Fibroblast of the aortic adventitia (primary cell): ENCODE measurements at places on chromosomes 12 and 14.

- DNase-seq, result peak; percentile 40
These were observed 302.0 kb upstream of the SYT1 start for GRCh38 chr12:78562368-78563205.

GRCh38 chr12:89194683-89195082, 157.6 kb downstream of the DUSP6 start:
- DNase-seq, result no peak

DNA sequence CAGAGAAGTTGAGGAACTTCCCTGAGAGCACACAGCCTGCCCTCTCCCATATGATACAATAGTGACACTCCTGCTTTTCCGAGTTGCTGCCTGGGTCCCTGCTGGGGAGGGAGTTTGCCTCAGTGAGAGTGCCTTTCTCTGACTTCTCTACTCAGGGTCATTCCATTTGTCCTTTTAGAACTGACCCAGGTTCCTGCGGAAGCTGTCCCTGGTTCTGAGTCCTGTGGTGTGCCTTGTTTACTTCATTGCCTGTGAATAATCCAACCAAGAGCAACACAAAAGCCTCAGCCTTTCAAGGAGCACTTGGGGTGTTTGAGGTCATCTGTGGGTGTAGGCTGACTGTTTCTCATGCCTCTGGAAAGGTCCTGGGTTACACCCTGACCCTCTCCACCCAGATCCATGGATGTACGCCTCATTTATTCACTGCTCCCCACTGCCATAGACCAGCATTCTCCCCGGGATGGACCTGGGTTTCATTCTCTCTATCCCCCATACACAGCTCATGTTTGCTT, 13.6 kb downstream of the SERPINA1 start:
- no peak for DNase-seq

DNA sequence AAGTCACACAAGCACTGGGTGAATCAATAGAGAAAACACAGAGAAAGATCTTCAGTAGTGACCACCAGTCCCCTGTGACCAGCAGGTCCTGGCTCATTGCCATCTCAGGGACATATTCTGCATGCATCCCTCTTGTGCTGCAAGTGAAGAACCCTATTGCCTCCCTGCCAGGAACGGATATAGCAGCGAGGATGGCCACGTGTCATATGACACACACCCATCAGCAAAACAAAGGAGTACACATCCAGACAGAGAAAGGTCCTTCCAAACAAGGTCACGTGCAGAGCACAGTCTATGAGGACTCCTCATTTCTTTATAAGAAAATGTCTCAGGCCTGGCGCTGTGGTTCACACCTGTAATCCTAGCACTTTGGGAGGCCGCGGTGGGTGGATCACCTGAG, 638.4 kb downstream of the FLRT2 start:
- DNase-seq, result no peak

- DNase-seq, result no peak
These were observed 141.9 kb downstream of the KIF26A start for GRCh38 chr14:104280085-104280901.

- peak; percentile 64 for DNase-seq
These were observed 118.4 kb upstream of the NCOR2 start for GRCh38 chr12:124685689-124686369.

DNA sequence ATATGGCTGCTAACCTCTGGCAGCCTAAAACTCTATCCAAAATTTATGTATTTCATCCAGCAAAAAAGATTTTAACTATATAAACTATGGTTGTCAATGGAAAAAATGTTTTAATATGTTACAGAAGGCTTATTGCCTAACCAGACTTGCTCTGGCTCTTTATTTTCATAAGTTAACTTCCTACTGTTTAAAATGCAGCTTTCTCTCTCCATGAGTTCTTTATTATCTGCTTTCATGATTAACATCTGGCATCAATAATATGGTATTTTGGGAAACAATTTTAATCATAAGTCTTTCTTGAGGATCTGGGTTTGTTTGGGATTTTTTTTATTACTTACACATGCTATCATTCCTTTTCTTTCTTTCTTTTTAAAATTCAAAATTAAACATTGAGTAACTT, 20.5 kb downstream of the KERA start:
- DNase-seq, result peak; percentile 57

DNA sequence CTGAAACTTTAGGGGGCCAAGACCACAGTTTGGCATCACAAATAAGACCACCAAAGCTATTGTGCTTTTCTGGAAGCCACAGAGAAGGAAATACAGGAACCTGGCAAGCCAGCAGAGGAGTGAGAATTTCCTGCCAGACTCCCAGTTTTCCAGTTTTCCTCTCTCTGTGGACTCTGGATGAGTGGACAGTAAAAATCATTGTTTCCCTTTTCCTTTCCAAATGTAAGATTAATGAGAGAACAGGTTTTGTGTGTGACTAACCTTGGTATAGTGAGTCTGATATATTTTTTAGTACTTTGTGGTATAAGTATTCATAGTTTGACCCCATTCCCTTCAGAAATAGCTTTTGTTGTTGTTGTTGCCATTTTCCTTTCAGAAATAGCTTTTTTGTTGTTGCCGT, 2.6 kb upstream of the TAC3 start:
- no peak for DNase-seq

- no peak for DNase-seq
These were observed 15.3 kb downstream of the P2RX2 start for GRCh38 chr12:132633901-132634300.

GRCh38 chr12:113263431-113263963, 42.2 kb downstream of the TPCN1 start:
- no peak for DNase-seq

DNA sequence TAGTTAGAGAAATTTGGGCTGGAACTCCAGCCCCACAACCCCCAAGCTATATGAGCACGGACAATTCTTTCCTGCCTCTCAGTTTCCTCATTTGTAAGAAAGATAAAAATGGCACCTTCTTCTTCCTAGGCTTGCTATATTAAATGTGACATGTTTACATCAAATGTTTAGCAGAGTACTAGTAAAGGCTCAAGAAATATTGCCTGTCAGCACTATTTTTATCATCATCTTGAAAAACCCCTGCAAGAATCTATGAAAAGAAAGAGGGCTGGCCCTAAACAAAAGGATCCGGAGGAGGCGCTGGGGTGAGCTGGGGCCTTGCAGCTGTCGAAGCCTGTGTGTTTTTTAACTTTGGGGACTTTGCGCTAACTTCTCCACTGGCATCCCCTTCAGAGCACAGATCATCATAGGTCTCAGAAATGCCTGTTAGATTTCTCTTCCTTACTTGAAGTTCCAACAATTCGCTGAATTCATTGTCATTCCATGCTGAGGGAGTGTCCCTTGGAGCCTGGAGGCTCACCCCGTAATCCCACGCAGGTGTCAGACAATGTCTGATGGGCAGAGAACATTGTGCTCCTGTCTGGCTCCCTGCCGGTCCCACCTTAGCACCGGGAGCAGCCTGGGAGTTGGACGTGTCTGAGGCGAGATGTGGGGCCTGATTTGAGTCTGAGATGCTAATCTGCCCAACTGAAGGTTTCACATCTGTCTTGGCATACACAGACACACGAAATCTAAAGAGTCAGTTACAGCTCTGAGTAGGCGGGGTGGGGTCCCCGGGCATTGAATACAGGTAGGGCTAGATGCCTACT, 206.8 kb downstream of the NUAK1 start:
- no peak for DNase-seq

DNA sequence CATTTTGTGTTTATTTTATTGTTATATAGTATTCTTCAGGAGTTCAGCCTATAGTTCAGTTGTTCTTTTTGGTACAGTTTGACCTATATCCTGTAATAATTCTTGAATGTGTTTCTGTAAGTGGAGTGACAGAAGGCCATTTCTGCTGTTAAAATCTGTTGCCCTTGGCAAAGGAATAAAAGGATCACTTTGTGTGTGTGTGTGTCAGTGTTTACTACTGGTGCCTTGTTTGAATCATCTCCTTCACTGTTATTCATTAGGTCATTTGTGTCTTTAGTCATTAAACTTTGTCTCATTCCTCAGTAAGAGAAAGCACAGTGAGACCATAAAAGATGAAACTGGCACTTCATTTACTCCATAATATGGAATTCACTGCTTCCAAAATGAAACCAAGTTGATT, 130.7 kb downstream of the TMTC2 start:
- DNase-seq, result no peak

DNA sequence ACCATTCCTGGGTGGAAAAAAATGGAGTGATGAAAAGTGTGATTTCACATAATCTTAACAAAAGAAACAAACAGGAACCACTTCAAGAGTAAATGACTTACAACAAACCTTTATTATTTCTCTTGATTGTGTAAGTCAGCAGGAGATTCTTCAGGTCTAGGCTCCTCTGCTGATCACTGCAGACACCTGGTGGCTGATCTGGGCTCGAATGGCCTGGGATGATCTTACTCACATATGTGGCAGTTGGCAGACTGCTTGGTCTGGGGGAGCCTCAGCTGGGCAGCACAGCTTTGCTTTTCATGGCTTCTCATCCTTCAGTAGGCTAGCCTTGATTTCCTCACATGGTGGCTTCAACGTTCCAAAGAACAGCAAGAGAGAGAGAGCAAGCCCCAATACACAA, 215.4 kb upstream of the PRICKLE1 start:
- no peak for DNase-seq

- DNase-seq, result peak; percentile 65
These were observed 12.9 kb downstream of the DYRK2 start for GRCh38 chr12:67661311-67662021.

DNA sequence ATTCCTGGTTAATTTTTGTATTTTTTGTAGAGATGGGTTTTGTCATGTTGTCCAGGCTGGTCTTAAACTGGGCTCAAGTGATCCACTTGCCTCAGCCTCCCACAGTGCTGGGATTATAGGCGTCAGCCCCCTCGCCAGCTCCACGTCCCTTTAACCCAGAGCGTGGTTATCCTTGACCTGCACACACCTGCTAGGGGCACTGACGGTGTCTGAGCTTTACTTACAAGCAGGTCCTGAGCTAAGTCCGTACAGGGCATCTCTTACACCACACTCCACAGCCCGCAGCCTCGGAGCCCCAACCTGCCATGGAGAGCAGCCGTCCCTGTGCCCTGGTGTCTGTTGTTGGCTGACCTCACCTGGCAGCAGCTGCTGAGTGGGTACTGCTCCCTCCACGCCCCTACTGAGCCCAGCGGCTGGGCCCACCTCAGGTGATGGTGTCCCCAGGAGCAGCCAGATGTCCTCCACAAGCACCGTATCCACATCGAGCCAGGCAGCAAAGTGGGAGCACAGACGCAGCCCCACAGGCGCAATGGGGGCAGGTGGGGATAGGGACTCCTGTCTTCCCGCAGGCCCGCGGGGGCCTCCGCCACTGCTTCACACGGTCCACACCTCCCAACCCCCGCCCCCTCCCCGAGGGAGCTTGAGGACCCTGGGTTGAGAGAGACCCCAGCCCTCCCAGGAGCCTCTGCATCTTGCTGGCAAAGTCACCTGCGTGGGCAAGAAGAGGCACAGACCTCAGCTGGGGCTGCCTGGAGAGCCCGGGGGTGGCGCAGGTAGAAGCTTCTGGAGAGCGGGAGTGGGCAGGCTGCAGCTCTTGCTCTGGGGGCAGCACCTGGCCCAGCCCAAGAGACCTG, 325.4 kb upstream of the SFSWAP start:
- no peak for DNase-seq

GRCh38 chr14:63650256-63650952, 8.7 kb upstream of the WDR89 start:
- peak; percentile 22 for DNase-seq

DNA sequence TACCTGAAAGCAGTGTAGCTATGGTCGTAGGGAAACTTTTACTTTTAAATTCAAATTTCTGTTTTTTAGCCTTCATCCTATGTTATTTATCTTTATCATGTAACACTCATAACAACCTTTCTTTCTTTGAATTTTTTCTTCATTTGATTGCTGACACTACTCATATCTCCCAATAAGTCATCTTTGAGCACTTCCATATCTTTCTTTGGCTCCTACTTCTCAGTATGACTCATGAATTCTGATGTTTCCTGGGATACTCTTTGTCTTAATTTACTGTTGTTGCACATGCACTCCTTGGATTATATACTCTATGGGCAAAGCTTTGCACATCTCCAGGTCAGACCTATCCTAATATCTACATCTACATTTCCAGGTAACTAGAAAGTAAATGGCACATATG, 18.1 kb upstream of the IAPP start:
- DNase-seq, result no peak

GRCh38 chr12:51081421-51081820, 2.0 kb downstream of the CSRNP2 start:
- no peak for DNase-seq

DNA sequence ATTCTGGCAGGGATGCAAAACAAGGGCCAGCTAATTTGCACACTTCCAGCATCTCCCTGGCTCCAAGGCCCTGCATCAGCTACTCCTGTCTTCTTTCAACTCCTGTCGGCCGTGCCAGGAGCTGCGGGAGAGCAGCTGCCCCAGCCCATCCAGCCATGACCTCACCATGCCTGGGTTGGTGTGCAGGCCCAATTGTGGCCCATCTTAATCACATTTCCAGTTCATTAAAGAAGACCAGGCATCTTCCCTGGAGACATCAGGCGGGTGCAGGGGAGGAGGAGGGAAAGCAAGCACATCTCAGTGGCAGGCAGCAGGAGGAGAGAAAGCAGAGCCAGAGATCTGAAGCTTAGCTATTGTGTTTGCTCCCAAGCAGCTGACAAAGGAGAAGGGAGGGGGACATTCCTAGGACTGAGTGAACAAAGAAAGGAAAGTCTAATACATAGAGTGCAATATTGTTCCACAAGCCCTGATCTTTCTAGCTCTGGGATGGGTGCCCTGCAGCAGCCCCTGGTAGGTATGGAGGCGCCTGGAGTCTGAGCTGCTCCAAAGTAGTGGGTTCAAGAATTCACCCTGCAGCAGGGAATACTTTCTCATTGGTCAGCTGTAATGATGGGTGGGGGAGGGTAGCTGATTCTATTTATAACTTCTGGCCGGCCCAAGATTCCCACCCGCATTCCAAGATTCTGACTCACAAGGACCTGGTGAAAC, 40.1 kb downstream of the VWF start:
- DNase-seq, result peak; percentile 88

DNA sequence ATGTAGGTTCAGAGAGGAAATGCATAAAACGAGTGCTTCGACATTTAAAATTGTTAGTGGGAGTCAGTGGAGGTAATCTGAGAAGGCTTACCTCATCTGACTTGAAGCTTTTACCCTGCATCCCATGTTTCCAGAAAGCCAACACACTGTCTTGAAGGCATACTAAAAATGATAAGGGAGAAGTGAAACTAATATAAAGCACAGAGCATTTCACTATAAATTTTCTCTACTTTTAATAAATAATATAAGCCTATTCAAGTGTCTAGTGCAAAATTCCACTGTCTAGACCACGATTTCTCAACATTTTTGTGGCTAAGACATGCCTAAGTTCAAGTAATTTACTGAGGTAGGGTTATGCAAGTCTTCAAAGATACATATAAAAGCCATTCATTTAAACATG, 29.1 kb upstream of the CDKL1 start:
- peak; percentile 86 for DNase-seq
